Memory B cell (primary cell): ENCODE measurements at places on chromosomes 1 and 21.

DNA sequence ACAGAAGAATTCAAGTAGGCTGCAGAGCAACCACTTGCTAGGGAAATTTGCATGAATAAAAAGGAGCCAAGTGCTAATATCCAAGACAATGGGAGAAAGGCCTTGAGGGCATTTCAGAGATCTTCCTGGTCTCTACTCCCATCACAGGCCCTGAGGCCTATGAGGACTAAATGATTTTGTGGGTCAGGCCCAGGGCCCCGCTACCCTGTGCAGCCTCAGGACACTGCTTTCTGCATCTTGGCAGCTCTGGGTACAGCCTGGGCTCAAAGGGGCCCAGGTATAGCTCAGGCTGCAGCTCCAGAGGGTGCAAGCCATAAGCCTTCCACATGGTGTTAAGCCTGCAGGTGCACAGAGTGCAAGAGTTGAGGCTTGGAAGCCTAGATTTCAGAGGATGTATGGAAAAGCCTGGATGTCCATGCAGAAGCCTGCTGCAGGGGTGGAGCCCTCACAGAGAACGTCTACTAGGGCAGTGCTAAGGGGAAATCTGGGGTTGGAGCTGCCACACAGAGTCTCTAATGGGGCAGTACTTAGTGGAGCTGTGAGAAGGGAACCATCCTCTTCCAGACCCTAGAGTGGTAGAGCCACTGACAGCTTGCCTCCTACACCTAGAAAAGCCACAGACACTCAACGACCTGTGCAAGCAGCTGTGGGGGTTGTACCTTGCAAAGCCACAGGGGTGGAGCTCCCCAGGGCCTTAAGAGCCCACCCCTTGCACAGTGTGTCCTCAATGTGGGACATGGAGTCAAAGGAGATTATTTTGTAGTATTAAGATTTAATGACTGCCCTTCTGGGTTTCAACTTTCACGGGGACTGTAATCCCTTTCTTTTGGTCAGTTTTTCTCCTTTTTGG, 13.7 kb upstream of the ACTRT2 start:
- DNase-seq: no peak

- no peak for DNase-seq
These were observed 1.1 kb upstream of the ADAMTS1 start for GRCh38 chr21:26846036-26846931.

DNA sequence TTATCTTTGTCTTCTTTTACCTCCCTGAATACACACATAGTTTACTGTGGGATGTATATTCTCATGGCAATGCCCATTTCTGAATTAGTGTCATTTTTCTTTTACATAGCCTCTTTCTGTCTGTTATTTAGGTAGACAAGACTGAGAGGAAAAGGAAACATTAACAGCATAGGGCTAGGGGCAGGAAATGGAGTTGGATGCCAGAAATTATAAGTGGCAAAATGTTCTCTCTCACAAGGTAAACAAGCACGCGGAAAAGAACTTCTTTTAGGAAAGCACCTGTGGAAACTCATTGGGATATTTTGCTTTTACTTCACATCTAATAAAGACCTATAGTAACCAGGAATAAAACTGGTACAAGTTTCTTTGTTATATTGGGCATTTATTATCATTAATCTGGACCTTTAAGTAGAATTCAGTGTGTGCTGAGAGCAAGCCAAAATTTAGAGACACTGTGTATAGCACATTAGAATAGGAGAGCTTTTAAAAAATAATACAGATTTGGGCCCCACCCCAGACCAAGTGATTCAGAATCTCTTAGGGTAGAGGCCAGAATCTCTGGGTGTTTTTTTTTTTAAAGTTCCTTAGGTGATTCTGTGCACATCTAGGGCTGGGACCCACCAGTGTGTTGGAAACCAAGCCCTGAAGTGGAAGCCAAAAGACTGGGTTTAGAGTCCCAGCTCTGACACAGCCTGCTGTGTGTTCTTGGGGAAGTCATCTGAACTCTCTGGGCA, 32.7 kb downstream of the S100A10 start:
- DNase-seq: no peak

DNA sequence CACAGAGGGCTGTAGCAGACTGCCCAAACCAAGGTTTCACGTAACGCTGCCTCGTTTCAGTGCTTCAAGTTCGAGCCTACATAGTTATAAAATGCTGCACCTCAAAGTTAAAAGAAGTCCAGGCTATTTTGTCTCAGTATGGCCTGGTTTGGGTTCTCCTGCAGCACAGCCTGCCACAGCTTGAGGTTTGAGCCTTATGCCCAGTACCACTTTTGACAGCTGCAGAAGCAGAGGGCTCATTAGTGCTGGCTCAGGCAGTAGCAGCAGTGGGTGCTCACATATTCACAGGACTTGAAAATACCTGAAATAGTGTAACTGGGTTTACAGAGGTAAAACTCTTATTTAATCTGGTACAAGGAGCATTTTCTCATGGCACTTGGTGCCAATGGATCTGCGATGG, 15.3 kb downstream of the SPATA46 start:
- DNase-seq: no peak

GRCh38 chr21:34919406-34919805, 129.7 kb downstream of the RUNX1 start:
- DNase-seq: no peak

DNA sequence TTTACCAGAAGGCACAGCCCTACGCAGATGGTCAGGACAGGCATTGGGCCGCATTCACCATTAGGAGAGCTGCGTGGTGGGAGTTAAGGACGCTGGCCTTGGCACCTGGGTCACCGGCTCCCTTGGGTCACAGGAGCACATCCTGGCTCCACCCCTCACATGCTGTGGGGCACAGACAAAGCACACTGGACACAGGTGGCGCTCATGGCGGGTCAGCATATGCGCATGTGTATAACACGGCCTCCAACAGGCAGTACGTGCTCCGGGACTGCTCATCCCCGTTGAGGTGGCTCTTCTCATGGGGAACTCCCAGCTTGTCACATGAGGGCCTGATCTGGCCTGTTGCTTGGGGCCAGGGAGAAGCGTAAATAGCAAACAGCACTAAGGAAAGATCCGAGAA, 25.0 kb downstream of the PGBD5 start:
- DNase-seq: no peak

GRCh38 chr1:246602194-246602593, 35.9 kb downstream of the CNST start:
- no peak for DNase-seq

- DNase-seq: no peak
These were observed 13.8 kb upstream of the KCNQ4 start for GRCh38 chr1:40769815-40770214.

DNA sequence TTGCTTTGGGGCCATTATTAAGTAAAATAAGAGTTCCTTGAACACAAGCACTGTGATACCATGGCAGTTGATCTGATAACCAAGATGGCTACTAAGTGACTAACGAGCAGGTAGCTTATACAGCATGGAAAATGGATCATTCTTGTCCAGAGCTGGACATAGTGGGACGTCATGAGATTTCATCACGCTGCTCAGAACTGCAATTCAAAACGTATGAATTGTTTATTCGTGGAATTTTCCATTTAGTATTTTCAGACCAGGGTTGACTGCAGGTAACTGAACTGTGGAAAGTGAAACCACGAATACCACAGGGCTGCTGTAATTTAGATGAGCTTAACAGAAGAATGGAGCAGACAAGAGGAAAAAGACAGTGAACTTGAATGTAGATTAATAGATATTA, 38.9 kb downstream of the CCDC18 start:
- no peak for DNase-seq

DNA sequence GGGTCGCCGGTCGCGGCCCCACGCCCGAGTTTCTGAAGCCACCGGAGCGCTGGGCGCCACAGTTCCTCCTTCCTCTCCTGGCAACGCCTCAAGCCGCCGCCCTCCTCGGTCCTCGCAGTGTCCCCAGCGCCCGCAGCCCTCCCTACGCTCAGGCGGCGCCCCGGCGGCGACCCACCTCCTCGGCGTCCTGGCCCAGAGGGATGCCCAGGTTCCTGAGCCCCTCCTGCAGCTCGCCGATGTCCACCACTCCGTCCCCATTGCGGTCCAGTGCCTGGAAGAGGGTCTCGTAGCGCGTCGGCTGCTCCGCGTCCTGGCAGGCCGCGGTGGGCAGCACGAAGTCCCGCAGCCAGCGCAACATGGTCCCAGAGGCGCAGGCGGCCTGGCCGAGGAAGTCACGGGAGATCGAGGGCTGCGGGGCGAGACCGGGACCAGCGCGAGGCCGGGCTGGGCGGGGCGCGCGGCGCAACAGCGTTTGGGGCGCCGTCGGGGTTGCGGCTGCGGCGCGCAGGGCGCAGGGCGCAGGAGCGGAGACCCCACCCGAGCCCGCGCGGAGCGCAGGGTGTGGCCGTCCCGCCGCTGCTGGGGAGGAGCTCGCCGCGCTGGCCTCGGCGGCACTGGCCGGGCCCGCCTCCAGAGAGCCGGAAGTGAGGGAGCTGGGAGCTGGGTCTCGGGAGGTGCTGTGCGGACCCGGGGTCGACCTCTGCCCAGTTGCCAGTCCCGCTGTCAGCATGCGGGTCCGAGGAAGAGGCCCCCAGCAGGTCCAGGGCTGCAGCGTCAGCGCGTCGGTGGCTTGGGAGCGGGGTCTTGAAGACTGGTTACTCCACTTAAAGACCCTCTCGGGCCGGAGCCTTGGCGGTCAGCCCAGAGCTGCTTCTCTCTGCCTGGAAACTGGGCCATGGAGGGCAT, at the start of gene SLC25A24:
TSS of gene SLC25A24 (minus strand) at position 563 of the 906 bp plus-strand sequence. CDS start at position 358, 205 bp downstream.
- peak; percentile 73 for DNase-seq

DNA sequence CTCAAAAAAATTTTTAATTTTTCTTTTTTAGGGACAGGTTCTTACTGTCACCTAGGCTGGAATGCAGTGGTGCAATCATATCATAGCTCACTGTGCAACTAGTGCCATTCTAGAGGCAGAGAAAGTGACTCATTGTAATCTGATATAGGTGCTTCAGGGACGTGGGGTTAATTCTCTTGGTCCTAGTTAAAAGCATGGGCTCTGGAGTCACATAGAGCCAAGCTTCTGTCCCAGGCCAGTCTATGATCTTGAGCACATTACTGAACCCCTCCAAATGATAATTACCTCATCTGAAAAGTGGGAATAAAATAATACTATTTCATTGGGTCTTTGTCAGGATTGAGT, 1.1 kb upstream of the ADIPOR1 start:
- DNase-seq: no peak

GRCh38 chr1:52771384-52771783, 45.1 kb downstream of the ZYG11B start:
- DNase-seq: no peak
